ENCODE measurements at places on chromosomes 2 and 18. TPM values are rescaled to one million over a fixed set of nuclear protein-coding genes. Genes with fewer than 3 reads are reported as not detected.

Gene CLIP4
- total RNA-seq: 37.2 TPM

Gene ABCG5
- 3.1 TPM for total RNA-seq

Gene GPR75
- 2.2 TPM for total RNA-seq

Gene SGO2
- total RNA-seq: 2.0 TPM

Gene TCF23
- total RNA-seq: 0.12 TPM

Gene WDFY1
- 51.9 TPM for total RNA-seq

Gene TMEM200C
- 6.1 TPM for total RNA-seq

Gene MERTK
- total RNA-seq: 20.4 TPM

Gene APCDD1
- total RNA-seq: 170 TPM

Gene LRP1B
- total RNA-seq: 0.26 TPM

Gene ARHGAP15
- total RNA-seq: 10.0 TPM

Gene OTOS
- not detected for total RNA-seq

Gene FBLN7
- 2.9 TPM for total RNA-seq

Gene LINC00305
- not detected for total RNA-seq

Gene HOXD9
- 0.66 TPM for total RNA-seq

Gene ALPI
- 1.0 TPM for total RNA-seq

Gene SAG
- not detected for total RNA-seq

Measured in mucosa of gallbladder (tissue), 1 donor.